Activated CD4-positive, CD25-positive, alpha-beta regulatory T cell treated with anti-CD3 and anti-CD28 coated beads, Interleukin-2, amount 50 U/mL, for 24 hours (primary cell): ENCODE measurements at places on chromosomes 7 and 10.

GRCh38 chr7:98870121-98870651, 372 bp upstream of the TMEM130 start:
- peak; percentile 82 for ATAC-seq

- ATAC-seq = no peak
Measured at GRCh38 chr7:117312593-117313580, 10.0 kb downstream of the WNT2 start.

- ATAC-seq = no peak
Measured at GRCh38 chr7:67512481-67512880, 515.8 kb downstream of the TYW1 start.

GRCh38 chr7:106460792-106461254, 176.0 kb upstream of the NAMPT start:
- ATAC-seq = no peak

DNA sequence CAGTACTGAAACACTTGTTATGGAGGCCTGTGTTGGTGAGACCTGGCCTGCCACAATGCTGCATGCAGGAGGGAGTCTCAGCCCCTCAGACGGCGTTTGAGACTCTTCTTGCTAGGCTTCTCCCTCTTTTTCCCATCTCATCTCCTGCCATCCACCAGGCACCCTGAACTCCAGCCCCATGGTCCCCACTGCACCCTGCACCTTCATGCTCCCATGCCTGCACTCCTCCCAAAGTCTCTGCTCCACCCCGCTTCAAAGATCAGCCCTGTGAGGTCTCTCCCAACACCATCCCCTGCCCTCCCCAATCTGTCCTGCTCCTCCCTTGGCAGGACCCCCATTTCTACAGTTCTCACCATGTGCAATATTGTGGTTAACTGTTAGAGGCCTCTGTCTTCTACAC, 61.7 kb downstream of the VOPP1 start:
- ATAC-seq = no peak

GRCh38 chr10:120345186-120345585, 111.8 kb upstream of the PLPP4 start:
- ATAC-seq = no peak

- ATAC-seq = no peak
Measured at GRCh38 chr7:155889636-155890511, 77.6 kb upstream of the SHH start.

DNA sequence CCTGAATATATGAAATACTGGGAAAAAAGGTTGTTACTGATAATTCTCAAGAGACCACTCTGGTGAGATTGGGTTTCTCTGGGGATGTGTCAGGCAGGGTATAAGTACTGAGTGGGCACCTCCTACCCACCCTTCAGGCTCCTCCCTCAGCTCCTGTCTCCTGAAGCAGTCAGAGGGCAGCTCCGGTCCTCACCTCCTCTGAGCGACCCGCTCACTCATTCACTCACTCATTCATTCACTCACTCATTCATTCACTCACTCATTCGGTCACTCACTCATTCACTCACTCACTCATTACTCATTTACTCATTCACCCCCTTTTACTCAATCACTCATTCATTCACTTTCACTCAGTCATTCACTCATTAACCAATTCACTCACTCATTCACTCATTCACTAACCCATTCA, 6.9 kb upstream of the PFKP start:
- ATAC-seq = peak; percentile 55

DNA sequence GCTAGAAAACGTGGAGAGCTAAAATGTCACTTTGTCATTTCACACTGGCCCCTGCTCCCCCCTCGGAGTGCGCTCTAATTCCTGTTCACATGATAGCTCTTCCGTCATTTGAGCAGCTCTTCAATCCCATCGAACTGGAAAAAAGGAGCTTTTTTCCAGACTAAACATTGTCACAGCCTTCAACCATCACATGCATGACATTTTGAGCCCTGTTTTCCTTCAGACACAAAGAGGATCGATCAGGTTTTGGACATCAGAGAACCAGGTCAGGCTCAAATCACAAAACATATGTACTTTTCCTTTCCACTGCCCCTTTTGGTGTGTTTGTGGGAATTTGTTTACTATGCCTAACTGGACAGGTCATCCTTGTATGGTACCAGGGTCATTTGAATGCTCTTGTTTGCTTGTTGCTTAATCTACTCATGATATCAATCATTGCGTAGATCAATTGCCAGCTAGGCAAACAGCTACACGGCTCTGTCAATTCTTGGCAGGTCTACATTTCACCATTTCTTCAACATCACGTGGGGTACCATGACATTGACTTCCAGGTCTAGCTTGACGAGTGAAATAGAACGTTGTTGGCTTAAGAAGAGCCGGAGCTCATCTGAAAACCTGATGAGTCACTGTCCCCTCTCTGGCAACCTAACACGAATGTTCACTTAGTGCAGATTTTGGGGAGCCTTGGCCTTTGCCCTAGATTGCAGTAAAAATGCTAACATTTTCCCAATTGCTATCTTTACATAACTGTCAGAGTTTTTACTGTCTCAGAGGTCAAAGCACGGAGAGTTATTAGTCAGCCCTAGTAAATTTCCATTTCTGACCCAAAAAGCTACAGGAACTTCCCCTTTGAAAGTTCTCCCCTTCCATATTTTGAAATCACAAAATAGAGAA, 87.3 kb downstream of the LYZL2 start:
- ATAC-seq = no peak

DNA sequence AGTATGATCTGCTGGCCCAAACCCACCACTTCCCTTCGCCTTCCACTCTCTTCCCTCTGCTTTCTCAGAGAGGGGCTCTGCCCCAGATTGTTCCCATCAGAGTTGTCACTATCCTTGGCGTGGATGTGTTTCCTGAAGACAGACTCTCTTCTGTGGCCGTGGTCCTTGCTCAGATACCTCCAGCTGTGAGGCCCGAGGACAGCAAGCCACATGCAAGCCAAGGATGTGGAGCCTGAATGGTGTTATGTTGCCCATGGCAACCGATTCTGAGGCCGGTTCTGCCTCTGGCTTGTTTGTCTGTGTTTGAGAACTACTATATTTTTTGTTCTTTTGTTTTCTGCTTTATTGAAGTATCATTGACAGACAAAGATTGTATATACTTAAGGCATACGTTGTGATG, 247.4 kb upstream of the PODXL start:
- no peak for ATAC-seq

DNA sequence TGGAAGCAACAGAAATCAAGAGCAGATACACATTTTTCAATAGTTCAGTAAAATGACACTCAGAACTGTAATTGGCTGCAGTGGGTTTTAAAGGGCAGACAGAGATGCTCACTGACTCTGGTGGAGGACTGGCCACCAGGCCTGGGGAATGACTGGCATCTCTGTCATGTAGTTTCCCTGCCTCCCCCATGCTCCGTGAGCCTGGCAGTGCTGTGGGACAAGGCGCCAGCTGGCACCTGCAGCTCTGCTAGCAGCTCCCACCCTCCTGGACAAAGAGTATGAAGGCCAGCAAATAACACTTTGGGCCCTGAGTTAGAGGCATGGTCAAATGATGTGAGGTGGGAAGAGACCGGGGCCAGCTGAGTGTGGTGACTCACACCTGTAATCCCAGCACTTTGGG, 15.0 kb downstream of the TSPAN33 start:
- ATAC-seq = no peak

DNA sequence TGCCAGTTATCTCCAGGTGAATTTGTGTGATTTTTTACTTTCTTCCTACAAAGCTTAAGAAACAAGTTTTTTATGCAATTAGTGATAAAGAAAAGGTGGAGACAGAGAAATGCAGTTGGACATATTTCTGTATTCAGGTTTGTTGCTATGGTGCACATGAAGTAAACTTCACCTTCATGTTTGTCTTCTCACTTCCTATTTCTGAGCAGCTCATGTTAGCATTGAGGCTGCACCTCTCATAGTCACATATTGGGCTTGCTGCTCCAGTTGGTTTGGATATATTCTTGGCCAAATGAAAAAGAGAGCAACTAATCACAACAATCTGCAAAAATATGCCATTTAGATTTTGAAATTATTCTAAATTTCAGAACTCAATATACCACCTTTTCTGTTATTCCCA, 475.6 kb upstream of the ZWINT start:
- ATAC-seq = no peak
